ENCODE measurements at places on chromosomes 16 and 17.

DNA sequence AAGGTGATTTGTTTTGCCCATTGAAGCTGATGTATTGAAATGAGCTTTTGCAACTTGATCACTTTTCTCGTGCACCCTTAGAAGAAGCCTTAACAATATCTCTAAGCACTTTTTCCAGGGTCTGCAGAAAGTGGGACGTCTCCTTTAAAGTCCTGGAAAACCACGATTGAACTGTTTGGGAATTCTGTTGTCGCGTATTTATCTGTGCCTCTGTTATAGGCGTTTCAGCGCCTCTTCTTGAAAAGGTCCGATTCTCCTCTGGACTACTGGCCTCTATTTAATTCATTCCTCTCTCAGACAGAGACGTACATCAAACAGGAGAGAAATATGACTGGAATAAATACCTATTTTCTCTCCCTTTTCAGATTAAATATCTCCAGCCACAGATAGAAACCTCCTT lies 262.4 kb upstream of the PSMD7 start:
- DNase-seq, result no peak

DNA sequence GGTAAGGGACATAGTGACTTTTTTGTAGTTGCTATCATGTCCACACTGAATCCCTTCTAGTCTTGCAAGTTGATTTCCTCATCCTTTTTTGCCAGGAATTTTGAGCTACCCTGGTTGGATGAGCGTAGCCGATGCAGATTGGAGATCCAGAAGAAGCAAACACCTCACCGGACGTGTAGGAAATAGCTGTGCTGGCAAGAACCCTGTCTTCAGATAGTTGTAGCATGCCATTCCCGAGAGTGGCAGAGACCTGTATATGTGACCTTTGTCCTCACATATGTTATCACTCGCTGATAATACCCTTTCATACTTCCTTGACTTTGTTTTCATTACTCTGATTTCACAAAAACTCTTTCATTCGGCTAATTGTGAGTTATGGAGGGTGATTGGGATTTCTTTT lies 6.2 kb upstream of the CASC3 start:
- DNase-seq, result no peak

GRCh38 chr17:56708220-56708558 lies 114.7 kb downstream of the NOG start:
- DNase-seq, result no peak

DNA sequence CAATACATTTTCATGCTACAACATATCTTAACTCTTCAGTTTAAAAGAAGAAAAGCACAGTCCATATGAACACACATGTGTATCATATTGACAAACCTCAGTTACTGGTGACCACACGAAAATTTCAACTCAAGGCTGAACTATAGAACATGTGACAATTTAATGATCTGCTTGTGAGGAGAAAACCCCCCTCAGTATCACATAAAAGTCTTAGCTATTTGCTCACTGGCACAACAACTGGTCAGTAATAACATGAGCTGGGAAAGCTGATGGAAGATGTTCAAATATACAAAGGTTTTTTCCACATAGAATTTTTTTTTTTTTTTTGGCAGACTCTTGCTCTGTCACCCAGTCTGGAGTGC lies 19.5 kb downstream of the ZNF652 start:
- DNase-seq, result no peak

GRCh38 chr16:9499941-9500593 lies 408.6 kb downstream of the HAPSTR1 start:
- no peak for DNase-seq

DNA sequence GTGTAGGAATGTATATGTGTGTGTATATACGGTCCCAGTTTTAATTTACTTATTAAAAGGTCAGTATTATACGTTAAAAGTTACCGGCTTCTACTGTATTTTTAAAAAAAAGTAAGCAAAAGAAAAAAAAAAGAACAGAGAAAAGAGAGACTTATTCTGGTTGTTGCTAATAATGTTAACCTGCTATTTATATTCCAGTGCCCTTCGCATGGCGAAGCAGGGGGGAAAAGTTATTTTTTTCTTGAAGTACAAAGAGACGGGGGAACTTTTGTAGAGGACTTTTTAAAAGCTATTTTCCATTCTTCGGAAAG lies 1.6 kb downstream of the NOG start:
- no peak for DNase-seq

GRCh38 chr17:4598776-4599504 lies 14.6 kb downstream of the SMTNL2 start:
- DNase-seq, result no peak

DNA sequence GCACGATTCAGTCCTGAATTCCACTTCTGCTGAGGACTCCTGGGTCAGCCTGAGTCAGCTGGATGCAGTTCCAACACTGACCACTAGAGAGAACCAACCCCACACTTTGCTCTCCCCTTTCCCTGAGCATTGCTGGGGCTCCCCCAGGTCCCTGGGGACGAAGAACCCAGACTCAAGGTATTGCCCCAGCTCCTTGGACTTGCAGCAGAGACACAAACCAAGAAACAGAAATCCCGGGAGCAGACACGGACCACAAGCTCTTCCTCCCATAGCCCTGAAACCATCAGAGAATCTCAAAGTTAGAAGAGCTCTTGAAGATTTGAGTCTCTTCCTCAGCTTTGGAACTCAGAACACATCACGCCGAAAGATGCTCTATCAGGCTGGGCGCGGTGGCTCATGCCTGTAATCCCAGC lies 678 bp upstream of the GH1 start:
- DNase-seq, result peak; percentile 83

DNA sequence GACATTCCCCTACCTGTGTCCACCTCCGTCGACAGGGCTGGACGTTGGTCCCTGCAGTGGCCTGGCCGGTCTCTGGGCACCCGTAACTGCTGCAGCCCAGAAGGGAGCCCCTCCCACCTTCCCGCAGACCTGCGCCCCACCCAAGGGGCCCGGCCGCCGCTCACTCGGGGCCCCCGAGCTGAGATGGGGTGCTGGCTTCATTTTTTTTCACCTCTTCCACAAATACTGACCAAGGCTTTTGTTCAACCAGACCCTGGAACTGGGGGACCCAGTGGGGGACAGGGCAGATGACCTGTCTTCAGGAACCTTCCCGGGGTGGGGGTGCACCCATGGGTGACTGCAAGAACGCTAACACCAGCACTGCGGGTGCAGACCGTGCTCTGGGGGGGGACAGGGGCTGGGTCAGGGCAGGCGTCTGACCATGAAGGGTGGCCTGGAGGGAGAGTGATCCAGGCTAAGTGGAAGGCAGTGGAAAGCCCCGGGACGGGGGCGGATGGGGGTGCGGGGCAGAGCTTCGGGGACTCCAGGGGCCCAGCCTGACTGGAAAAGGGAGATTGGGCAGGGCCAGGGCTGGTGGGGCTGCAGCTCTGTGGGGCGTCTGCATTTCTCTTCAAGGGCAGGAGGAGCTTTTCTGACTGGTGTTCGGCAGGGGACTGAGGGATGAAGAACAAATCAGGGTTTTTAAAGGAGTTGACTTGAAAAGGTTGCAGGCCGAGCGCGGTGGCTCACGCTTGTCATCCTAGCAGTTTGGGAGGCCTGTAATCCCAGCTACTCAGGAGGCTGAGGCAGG lies 42.3 kb downstream of the SLC7A5 start:
- DNase-seq, result peak; percentile 71

- DNase-seq, result no peak
These were observed 1.2 kb downstream of the PSMD11 start for GRCh38 chr17:32445497-32445896.

DNA sequence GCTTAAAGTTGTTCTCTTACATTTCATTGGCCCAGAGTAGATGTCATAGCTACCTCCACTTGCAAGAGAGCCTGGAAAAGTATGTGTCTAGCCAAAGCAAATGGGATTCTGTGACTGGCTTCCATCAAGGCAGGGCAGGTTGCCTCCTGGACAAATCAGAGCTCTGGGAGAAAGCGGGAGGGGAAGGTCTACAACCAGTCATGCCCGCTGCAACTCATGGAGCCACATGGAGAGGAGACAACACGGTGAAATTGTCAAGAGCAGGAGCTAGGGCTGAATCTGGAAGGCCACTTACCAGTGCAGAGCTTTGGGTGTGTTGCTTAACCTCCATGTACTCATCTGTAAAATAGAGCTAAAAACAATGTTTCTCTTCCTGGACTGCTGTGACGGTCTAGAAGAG lies 83.8 kb downstream of the MARF1 start:
- no peak for DNase-seq

GRCh38 chr17:20203761-20204263 lies 194.7 kb downstream of the SPECC1 start:
- DNase-seq, result no peak

DNA sequence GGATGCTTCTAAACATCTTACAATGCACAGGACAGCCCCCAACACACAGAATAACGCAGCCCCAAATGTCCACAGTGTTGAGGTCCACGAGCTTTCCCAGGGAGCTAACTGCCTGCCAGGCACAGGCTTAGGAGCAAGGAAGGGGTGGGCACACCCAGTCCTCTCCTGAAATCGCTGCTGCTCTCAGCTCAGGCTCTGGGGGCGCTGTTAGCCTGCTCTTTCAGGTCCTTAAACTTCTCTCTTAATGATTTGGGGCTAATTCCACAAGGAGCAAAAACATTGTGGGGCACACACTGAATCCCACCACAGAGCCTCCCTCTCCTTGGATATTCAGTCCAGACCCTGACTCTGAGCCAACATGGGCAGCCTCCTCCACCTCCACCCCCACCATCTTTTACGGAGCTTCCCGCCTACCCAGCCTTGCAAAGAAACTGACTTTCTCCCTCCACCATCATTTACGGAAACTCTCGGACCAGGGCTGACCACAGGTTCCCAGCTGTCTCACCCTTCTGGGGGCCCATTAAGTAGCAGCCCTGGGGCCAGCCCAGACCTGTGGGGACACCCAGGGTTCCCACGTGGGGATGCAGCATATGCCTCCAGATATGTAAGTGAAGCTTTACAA lies 1.1 kb downstream of the CD300H start:
- DNase-seq, result peak; percentile 63
